ENCODE measurements at places on chromosomes 7 and 10.

DNA sequence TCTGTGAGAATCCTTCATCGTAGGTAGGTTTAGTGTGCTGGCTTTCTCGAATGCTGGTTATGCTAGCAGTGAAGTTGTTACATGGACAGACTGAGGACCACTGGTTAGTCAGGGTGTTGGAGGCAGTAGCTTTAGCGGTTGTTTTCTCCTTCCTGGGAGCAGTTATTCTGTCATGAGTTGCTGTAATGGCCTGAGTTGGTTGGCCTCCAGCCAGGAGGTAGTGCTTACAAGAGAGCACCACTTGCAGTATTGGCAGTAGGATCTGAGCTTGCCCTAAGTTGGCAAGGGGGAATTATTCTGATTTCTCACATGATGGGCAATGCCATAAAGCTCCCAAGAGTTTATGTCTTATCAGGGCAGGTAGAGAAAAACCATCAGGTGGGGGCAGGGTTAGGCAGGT, 58.0 kb downstream of the IPMK start:
- DNase-seq, result no peak

- no peak for DNase-seq
These were observed 114.6 kb downstream of the DNAJC1 start for GRCh38 chr10:21888959-21889358.

DNA sequence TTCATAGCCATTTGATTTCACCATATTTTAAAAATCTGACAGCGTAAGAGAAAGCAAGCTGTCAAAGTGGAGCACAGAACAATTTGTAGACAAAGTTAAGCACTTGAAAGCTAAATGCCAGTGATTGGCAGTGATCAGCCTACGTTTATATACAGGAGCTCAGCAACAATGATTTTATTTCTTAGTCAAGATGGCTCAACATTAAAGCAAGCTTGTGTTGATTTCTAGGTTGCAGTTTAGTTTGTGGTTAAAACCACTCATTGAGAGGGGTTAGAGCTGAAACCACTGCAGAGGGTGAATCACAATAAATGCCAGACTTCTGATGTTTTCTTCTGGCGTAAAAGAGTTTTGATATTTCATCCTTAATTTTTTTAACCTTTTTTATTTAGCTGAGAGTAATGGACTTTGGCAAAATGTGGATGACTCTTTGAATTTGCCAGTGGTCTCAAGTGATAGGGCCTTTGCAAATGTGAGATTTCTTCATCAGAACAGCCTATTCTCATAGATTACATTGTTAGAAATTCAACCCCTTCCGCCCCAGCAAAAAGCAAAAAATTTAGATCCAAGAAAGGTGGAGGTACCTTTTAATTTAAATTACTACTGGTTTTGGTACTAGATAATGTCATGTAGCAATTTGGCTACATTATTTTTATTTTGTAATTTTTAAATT, 73.8 kb downstream of the SHOC2 start:
- DNase-seq, result no peak

- DNase-seq, result no peak
These were observed 15.8 kb downstream of the MMS19 start for GRCh38 chr10:97482381-97482780.

- no peak for DNase-seq
These were observed 59.6 kb upstream of the GNA12 start for GRCh38 chr7:2903682-2904162.

- DNase-seq, result no peak
These were observed 148.9 kb upstream of the CDK1 start for GRCh38 chr10:60629332-60629731.

- DNase-seq, result no peak
These were observed 32.1 kb upstream of the PTPN12 start for GRCh38 chr7:77504951-77505350.

GRCh38 chr7:75808106-75808505, 5.5 kb downstream of the CCL24 start:
- DNase-seq, result no peak

- no peak for DNase-seq
These were observed 172.6 kb upstream of the BET1 start for GRCh38 chr7:94176694-94177200.

GRCh38 chr7:71096351-71096750, 35.6 kb upstream of the GALNT17 start:
- no peak for DNase-seq

DNA sequence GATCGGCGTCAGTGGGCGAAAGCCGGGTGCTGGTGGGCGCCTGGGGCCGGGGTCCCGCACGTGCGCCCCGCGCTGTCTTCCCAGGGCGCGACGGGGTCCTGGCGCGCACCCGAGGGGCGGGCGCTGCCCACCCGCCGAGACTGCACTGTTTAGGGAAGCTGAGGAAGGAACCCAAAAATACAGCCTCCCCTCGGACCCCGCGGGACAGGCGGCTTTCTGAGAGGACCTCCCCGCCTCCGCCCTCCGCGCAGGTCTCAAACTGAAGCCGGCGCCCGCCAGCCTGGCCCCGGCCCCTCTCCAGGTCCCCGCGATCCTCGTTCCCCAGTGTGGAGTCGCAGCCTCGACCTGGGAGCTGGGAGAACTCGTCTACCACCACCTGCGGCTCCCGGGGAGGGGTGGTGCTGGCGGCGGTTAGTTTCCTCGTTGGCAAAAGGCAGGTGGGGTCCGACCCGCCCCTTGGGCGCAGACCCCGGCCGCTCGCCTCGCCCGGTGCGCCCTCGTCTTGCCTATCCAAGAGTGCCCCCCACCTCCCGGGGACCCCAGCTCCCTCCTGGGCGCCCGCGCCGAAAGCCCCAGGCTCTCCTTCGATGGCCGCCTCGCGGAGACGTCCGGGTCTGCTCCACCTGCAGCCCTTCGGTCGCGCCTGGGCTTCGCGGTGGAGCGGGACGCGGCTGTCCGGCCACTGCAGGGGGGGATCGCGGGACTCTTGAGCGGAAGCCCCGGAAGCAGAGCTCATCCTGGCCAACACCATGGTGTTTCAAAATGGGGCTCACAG, 1.1 kb downstream of the EGFR start:
- peak; percentile 8 for DNase-seq

DNA sequence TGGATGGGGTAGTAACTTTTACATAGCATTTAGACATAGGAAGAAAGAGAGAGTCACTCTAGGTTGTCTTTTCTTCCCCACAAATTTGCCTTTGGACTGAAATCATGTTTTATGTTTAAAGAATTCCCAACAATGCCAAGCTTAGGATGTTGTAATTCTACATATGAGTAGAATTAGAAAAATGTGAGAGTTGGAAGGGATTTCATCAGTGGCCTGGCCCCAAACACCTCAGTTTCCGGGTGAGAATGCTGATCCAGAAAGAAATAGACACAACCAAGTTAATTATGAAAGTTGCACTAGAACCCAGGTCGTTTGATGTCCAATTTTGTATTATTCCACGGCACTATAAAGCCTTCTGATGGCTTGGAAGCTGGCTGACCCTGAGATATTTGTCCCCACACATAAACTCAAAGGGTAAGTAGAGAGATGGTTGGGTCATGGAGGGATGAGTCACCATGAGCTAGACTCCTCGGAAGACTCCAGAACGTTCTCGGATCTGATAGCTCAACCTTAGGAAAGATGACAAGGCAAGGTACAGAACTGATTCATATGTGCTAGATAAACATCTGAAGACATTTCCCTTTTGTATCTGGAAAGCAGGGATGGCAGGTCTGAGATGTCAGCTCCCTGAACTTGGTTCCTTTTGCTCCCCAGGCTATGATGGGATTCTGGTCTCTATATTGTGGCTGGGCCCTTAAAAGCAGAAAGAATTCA, 48.8 kb upstream of the SLC35B4 start:
- no peak for DNase-seq

GRCh38 chr7:116499168-116500077, at the start of gene CAV2:
Gene CAV2, plus strand, starts transcription at chr7:116499738. Its CDS starts 44 bp downstream, at chr7:116499782.
- peak; percentile 20 for DNase-seq

DNA sequence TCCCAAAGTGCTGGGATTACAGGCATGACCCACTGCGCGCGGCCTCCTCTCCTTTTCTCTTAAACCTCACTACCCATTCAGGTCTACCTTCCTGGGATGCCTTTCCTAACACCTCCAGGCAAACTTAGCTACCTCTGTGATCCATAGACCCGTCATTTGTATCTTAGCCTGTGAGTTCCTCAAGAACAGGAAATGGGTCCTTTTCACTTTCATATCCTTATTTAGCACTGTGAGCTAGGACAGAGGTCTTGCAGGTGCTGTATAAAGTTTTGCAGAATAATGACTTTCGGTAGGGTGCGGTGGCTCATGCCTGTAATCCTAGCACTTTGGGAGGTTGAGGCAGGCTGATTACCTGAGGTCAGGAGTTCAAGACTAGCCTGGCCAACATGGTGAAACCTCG, 215.7 kb downstream of the RELN start:
- DNase-seq, result no peak

- DNase-seq, result no peak
These were observed 159.3 kb downstream of the PTPRN2 start for GRCh38 chr7:158428131-158428836.

DNA sequence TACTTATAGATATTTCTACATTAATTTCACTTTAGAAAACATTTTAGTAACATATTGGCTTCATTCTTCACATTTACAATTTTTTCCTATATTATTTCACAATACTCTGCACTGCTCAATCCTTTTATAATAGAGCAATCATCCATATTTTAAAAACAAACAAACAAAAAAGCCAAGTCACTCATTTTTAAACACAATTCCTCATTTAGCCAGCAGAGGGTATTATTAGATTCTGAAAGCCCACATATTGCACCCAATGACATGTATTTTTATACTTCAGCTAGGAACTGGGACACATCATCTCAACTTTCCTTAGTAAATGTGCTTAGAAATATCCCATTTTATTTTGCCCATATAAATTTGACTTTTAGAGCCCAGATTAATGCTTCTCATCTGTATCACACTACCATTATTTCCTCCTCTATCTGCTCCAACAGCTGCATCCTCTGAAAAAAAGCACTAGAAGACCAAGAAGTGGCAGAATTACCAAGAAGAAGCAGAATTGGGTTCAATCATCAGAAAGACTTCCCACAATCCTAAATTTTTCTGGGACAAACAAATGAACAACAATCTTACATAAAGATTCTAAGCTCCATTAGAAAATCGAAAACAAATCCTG, 29.5 kb downstream of the CTNNA3 start:
- DNase-seq, result no peak

GRCh38 chr10:121851786-121852185, 76.0 kb downstream of the ATE1 start:
- DNase-seq, result no peak

DNA sequence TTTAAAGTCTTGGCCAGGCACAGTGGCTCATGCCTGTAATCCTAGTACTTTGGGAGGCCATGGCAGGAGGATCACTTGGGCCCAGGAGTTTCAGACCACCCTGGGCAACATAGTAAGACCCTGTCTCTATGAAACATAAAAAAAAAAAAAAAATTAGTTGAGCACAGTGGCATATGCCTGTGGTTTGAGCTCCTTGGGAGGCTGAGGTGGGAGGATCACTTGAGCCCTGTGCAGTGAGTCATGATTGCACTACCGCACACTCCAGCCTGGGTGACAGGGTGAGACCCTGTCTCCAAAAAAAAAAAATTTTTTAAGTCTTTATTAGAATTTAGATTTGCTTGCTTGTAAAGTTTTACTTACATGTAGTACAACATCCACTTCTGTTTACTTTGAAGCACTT, 14.0 kb downstream of the WNT2 start:
- no peak for DNase-seq

DNA sequence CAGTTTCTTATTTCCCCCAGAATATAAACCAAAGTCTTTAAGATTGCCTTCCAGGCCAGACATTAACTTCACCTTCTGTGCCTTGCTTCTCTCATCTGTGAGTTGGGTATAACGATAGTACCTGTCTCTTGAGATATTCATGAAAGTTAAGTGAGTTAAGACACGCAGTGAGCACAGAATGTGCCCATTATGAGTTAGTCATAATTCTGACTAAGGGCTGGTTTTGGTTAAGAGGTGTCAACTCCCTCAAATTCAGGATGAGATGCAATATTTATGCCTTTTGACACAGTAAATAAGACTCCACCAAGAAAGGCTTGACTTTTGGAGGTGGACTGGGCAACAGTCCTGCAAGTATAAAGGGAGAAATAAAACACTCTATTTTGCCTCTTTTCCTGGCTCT, 528.7 kb upstream of the IGFBP3 start:
- no peak for DNase-seq

GRCh38 chr10:110783509-110784107, 88.1 kb upstream of the PDCD4 start:
- DNase-seq, result no peak

- DNase-seq, result no peak
These were observed 8.3 kb downstream of the EN2 start for GRCh38 chr7:155466142-155466813.

DNA sequence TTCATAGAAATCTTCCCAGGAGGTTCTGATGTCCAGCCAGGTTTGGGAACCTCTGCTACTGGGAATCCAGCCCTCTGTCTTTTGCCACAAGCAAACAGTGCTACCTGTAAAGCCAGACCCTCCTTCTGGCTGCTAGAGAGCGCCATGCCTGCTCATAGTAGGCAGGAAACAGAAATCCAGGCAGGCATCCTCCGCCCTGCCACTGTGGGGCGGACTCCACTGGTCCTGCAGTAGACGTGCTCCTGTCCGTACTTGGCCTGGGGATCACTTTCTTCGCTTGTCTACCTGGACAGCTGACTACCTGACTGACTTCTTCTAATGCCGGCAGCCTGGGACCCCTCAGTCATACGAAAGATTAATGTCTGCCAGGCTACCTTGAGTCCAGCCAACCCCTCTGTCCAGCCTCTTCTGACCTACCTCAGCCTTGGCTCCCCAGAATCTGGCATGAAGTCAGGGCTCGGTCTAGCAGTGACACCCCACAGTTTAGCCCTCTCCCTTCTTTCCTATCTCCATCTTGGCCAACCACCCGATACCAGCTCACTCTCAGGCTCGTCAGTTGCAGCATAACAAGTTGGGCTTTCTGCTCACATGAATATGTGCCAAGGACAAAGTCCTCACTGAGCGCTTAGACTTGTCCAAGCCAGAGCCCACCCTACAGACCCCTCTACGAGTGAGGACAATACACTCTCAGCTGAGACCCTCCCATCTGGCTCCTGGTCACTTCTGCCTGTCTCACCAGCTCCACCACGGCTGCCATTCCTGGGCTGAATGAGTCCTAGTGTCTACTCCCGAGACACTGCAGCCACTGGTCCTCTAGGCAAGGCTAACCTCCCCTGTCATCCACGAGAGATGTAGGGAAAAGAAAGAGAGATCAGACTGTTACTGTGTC, 43.9 kb upstream of the OPALIN start:
- no peak for DNase-seq

- no peak for DNase-seq
These were observed 365.2 kb downstream of the HGF start for GRCh38 chr7:81404669-81405068.

DNA sequence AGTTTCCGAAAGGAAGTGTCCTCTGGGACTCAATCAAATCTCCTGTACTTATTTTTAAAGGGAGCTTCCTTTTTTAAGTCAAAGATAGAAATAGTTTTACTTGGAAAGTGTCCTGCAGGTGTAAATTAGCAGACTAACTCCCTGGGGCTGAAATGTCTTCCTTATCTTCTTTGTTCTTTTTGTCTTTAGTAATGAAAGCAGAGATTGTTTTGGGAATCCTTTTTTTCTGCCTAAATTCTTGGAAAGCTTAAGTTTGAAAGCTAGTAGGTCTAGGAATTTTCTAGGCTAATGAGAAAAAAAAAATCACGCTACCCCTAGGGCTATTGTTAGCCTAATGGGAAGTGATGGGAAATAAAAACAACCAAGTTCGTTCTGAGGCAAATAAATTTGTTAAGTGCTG, 139.1 kb upstream of the CSTF2T start:
- no peak for DNase-seq

GRCh38 chr10:35211390-35211789, 84.7 kb downstream of the CREM start:
- no peak for DNase-seq
